SW480 (cell line): ENCODE measurements at places on chromosomes 3 and 15.

DNA sequence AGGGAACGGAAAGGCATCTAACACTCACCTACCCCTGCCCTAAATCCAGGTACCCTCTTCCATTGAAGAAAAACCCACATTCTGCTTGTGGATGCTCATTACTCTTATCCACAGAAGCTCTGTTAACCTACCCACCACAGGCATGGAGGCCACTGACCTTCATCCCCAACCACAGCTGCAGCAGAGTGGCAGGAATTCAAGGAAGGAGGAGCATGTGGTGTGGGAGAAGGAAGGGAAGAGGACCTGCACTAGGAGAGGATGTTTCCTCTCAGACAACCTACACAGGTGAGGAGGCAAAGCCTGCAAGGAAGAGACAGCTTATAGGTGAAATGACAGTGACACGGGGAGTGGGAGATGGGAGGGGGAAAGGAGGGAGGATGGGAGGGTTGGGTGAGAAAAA, 192.5 kb upstream of the TSC22D2 start:
- DNase-seq, result peak; percentile 39

DNA sequence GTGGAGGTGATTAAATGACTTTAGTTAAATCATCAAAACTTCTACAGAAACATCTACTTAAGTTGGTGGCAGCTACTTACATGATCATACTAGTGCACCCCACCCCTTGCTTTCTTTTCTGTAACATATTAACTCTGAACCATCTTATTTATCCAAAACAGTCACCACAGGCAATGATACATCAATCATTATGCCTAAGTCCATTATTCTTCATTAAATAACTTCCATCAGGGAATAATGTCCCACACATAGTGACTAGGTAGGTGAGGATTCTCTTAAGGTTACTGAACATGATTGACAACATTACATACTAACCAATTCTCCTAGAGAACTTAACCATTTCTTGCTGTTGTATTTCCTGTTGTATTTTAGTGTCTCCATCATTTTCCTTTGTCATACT, 210.2 kb downstream of the NR1D2 start:
- no peak for DNase-seq

DNA sequence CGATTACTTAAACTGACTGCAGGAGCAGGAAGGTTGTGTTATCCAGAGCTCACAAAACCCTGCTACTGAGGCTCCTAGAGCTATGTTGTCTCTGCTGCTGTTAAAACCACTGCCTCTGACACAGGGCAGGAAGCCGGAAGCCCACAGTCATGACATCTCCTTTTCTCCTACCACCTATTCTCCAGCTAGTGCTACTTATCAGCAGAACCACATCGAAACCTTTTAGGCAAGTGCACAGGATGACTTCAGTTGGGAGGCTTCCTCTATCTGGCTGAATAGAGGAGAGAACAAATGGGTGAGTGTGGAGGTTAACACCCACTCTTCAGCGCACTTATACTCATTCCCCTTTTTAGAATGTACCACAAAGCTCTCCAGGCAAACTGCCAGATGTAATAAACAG, 638.0 kb downstream of the OTOL1 start:
- DNase-seq, result no peak

- no peak for DNase-seq
These were observed 51.4 kb downstream of the PLAAT1 start for GRCh38 chr3:193292386-193292785.

DNA sequence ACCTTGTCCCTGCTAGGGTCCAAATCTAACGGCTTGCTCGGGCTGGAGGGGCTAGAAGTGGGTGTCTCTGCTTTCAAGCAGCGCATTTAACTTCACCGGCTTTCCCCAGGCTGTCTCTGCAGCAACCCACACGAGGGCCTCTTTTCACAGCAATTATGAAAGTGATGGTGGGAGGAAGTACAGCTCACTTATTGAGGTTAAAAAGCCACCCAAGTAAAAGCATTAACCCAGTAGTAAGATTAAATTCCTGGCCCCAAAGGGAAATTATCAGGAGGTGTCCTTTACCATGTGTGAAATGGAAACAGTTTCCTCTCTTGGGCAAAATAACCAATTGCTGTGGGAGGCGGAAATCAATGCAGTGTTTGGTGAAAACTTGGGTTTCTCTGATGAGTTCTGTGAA, 41.1 kb downstream of the NGRN start:
- no peak for DNase-seq

DNA sequence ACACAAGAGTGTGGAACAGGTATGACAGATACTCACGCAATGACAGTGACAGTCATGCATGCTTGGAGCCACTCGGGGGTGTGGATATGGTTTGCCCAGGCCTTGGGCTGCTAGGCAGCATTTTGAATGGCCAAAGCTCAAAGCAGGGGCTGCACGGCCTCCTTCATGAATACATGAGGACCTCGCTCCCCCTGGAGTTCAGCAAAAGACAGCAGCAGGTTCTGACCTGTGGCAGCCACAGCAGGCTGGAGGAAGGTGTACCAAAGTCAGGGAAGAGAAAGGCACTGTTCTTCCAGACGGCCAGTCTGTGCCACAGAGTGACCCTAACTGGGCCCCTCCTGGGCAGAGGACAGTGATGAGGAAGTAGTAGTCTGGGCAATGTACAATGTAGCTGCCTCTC, 88.2 kb upstream of the C2CD4B start:
- no peak for DNase-seq

GRCh38 chr3:36679384-36680200, 84.8 kb downstream of the DCLK3 start:
- DNase-seq, result peak; percentile 29

GRCh38 chr3:126117212-126117611, 33.3 kb upstream of the SLC41A3 start:
- no peak for DNase-seq

DNA sequence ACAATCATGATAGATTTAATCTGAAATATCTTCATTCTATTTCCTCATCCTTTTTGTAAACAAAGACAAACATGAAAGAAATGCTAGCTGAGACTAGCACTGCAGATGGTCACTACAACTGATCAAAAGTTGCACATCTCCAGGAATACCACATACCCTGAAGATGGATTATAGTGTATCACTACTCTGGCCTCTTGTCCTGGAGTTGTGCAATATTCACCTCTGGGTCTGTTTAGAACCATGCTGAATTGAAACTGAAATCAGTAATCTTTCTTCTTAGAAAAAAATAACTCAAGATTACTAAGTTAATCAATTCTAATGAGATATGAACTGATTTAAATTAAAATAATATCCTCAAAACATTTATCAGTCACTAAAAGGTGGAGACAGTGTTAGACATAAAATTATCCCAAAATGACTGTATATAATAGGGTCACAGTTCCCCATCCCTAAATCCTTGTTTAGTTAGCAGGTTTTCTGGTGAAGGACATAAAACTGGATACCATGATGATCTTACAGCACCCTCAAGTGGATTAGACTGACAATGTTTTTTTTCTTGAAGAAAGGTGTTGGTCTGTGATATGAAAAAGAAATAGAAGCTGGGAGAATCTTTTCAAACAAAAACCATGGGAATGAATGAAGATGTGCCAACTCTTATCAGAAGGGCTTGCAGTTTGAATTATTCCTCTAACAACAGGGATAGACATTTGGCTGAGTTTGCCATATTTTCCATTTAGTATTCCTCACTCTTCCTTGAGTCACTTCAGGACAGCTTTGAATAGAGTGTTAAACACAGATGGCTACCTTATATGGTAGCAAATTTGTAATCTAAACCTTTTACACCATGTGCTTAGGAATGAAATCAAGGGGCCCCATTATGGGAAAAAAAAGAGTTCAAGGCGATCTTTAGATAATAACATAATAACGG, 7.1 kb upstream of the TTC14 start:
- DNase-seq, result peak; percentile 52
